Stimulated activated CD8-positive, alpha-beta memory T cell treated with anti-CD3 and anti-CD28 coated beads, Interleukin-7, amount 100 ng/mL, for 1 hour (primary cell): ENCODE measurements at places on chromosomes 1 and 21.

GRCh38 chr1:107277022-107277421, 136.2 kb downstream of the NTNG1 start:
- DNase-seq = no peak

DNA sequence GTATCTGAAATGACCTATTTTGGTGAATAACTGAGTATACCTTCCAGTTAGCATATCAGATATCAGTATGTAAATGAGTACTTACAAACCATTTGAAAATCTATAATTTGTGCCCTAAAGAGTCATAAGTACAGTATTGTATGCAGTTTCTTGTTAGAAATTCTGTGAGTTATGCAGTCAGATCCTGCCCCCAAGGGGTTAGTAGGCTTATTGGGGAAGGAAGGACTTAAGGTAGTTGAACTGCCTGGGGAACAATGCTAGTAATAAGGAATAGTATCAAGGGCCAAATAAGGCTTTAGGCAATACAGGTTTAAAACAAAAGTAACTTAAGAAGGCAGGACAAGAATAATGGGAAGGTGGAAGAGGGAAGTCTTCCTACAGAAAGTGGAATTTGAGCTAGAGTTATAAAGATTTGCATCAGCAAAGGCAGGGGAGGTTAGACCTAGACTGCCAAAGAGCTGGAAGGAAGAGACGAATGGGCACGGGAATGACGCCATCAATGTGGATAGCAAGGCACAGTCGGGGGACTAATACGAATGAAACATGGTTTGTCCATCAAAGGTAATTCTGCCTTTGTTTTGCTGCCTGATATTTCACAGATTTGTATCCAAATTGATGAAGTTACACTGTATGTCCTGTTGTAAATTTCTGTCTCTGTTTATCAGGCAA, 182.9 kb upstream of the DPYD start:
- DNase-seq = no peak

DNA sequence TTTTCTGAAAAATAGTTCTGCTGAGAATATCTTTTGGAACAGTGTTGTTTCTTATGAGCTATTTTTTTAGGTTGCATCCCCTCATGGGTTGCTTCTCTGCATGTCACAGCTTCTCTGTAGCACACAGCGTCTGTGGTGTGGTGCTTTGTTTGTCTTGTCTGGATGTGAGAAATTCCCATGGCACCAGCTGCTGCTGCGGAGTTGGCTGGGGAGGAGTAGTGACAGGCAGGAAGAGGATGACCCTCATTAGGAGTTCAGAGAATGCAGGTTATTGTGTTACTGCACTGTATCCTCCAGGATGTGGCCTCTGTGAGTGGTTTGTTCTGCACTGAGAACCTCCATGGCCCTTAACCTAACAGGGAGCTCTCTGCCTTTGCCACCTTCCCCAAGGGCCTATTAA, 64.8 kb downstream of the TSEN15 start:
- DNase-seq = no peak

DNA sequence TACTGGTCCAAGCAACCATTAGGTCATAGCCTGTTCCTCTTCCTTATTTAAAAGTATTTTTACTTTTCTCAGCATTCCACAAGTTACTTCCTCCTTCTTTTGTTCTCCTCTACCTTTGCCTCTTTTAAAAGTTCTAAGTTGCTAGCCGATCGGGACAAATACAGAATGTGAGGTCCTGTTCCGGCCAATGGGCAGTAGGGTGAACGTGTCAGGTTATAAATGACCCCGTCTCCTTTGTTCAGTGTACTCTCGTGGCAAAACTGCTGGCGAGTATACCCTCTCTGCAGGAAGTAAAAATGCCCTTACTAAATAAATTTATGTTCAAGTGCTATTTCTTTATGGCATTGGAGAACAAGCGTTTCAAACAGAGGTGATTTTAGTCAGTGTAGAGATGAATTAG, 2.5 kb downstream of the ADCY10 start:
- DNase-seq = no peak

DNA sequence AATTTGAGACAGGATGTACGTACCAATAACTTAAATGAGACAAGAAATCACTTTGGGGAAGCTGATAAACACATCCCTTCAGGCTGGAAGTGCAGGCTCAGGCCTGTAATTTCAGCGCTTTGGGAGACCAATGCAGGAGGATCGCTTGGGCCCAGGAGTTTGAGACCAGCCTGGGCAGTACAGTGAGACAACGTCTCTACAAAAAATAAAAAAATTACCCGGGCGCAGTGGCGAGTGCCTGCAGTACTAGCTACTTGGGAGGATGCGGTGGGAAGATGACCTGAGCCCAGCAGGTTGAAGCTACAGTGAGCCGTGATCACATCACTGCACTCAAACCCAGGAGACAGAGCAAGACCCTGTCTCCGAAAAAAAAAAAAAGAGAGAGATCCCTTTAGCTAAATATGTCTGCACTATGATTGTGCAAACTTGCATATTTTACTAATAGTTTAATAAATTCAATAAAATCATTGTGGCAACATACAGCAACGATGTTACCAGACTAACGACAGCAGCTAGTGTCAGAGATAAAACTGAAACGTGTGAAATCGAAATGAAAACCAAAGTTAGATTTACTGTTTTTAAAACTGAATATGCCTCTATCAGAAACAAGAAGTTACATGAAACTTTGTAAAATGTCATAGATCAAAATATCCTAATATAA, 54.7 kb downstream of the CD2 start:
- DNase-seq = no peak

DNA sequence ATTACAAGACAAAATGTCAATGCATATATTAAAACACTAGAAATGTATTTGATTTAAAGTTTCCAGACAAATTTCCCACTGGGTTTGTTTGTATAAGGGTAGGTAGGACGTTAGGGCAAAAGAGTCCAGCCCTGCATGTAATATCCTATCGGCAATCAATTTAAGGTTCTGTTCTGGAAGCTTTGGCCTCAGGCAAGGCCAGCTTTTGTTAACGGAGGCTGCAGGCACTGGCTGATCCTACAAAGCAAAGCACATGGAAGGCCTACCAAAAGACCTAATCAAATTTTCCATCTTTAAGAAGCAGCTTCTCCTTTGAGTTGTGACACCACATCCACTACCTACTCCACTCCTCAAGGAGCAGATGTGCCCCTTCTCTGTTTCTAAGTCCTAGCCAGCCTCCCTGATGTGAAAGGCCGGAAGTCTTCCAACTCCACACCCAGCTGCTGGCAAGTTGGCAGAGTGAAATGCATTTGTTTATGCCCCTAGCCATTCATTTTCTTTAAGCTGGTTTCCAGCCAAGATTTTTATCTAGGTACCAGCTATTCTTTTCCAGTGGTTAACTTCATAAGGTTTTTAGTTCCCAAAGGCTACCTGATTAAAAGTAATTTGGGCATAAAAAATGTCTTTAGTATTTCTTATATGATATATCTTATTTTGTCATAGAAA, 452.6 kb downstream of the PTBP2 start:
- no peak for DNase-seq

- peak; percentile 54 for DNase-seq
Measured at GRCh38 chr1:111507411-111508201, 4.2 kb upstream of the ADORA3 start.

- no peak for DNase-seq
Measured at GRCh38 chr21:37455504-37455911, 88.9 kb downstream of the DYRK1A start.

GRCh38 chr1:83905315-83905907, 93.5 kb downstream of the TTLL7 start:
- DNase-seq = no peak

DNA sequence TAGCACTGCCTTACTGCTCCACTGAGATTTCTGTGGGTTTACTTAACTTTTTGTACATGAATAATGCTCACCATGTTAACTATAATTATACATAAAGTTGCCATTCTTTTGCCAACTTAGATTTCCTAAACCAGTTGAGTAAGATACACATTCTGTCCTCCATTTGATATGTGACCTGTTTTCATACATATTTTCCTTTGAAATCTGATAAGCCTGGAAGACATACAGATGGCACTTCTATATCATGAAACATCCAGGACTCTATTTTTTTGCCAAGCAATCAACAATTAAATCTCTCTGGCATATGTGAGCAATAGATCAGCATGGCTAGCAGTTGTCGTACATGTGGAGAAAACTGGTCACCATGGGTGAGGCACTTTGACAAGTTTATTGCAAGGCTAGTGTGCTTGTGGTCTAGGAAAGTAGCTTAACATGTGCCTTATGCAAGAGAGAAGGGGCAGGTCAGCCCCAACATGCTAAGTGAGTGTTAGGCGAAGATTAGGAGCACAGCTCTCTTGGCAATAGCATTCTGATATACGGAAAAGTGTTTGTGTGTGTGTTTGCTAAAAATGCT, 14.2 kb downstream of the PRRX1 start:
- DNase-seq = no peak

DNA sequence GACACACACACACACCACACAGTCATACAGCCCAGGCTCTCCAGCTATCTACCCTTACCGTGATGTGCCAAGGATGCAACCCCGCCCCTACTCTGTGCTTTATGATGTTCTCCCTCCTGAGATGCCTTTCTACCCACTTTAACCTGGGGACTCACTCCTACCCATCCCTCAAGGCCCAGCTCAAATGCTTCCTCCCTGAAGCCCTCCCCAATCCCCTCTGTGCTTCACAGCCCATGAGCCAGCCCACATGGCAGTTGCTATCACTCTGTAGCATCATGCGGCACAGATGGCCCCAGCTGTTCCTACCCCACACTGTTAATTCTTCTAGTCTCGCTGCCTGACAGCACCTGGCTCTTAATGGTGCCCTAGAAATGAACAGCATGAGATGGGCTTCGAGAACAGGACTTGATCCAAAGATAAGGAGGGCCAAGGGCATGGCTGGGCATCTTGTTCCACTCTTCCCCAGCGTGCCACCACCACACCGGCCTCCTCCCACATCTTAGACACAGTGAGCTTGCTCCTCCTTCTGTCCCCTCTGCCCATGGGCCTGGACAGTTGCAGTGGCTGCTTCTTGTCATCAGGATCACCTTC, 109.8 kb downstream of the GLIS1 start:
- DNase-seq = no peak

DNA sequence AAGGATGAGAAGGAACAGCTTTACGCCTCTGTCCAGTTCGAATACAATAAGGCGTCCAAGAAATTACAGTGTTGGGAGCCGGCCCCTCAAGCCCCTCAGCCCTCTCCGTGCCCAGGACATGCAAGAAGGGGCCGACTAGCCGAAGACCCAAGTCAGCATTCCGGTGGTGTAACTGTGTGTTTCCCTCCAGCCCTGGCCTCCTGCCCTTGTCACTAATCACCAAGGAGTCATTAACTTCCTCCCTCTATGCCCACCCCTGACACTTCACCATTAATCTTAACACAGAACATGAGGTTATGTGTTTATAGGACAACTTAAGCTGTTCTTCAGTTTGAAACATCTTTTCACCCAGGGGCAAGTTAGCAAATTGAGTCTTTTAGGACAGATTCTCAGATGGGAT, 16.4 kb upstream of the C4BPB start:
- DNase-seq = no peak

- DNase-seq = no peak
Measured at GRCh38 chr1:88803444-88803843, 87.9 kb downstream of the GTF2B start.
